T-helper 22 cell (primary cell): ENCODE measurements at places on chromosomes 2 and 18.

DNA sequence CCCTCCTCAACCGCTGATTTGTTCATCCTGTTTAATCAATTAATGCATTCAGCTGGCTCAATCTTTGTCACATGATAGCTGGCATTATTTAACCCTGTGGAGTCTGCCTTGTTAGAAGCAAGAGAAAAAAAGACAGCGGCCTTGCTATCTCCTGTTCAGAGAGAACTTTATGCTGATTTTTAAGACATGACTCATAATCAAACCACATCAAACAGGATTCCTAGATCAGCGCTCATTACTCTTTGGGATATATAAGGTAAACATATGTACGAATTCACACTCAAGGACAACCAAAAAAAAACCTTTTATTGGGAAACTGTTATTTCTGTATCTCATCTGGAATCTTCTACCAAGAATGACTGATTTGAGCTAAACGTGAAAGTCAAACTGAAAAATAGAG lies 195.1 kb downstream of the C1D start:
- no peak for DNase-seq

DNA sequence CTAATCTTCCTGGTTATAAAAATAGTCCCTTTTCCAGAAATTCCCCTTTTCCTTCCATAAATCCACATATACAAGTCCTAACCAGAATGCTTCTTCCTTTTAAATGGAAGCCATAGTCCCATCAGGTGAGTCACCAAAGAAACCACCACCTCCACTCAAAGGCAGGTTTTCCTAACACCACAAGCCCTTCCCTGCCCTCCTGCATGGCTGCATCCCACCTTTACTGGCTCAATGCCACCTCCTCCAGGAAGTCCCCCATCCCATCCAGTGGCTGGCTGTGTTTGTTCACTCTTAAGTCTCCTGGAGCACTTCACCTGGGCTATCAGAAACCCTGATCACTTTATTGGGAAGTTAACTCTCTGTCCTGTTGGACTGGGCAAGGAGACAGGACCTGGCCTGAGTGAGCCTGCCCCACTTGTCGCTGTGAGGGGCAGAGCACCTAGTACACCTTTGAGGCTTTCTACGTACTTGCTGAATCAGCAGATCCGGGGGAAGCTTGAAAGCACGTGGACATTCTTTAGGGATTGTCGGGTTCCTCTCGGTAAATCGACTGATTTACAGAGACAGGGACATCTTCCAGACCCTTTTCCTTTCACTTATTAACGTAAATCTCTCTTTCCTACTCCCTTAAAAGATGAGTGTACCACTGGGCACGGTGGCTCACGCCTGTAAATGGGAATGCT lies 71.0 kb downstream of the NGEF start:
- no peak for DNase-seq

DNA sequence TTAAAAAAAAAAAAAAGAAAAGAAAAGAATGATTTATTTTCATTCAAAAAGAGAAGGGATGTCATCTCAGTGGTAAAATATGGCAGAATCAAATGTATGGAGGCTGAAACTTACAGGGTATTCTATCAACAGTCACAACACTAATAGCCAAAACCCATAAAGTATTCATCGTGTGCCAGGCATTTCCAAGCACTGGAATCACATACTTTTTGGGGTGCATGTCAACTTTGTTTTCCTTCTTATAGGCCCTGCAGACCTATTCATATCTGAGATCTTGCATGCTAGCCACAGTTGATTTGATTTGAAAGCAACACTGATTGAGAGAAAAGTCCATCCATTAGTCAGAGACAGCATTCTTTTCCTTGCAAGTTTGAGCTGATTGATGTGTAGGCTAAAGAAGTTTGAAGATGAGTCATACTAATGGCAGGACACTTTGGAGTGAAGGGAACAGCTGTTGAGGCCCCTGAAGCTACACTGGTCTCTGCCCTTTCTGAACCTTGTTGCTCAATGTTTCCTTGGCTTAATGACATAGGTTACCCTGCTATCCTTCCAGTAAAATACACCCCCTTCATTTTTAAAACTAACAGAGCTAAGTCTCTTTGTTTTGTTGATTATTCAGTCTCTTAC lies 22.0 kb downstream of the KATNAL2 start:
- no peak for DNase-seq

- no peak for DNase-seq
Measured at GRCh38 chr2:232207174-232207573, 171.4 kb upstream of the ALPP start.

DNA sequence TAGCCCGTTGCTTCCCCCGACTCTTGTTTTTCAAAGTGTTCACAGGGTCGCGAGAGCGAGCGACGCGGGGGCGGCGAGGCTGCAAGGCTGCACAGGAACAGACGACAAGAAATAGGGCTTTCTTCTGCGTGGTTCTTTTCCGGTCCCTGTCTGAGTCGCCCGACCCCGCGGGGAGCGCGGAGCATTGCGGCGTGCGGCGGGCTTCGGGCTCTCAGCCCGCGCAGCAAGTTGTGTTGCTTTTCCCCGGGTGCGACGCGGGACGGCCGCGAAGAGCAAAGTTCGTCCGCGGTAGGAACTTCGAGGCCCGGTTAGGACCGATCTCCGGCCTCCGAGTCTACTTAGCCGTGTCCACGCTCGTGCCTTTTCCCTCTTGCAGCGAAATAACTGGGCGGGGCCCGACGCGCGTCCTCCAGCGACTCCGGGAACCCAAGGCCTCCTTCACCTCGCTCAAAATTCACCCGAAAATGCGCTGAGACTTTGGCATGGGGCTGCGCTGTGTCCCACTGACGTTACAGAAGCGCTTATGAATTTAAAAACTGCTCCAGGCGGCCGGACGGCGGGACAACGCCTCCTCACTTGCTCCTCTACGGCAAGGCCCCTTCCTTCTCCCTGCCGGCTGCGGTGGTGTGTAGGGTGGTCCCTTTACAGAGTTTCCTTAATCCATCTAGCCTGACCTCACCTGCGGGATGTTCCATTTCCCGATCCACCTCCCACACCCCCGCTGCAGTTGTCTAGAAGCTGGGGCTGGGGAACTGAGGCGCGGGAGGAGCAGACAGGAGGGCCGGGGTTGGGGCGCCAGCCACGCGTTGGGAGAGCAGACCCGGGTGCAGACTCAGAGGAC lies 1.5 kb upstream of the BCL2L11 start:
- DNase-seq: no peak
